ENCODE measurements at places on chromosomes 11 and 22. TPM values are rescaled to one million over a fixed set of nuclear protein-coding genes. Genes with fewer than 3 reads are reported as not detected.

Gene SCGB1A1
- not detected for total RNA-seq

Gene TSSK2
- not detected for total RNA-seq

Gene RASGRP2
- not detected for total RNA-seq

Gene CASP12
- not detected for total RNA-seq

Gene RTN4R
- 13.1 TPM for total RNA-seq

Gene FDXACB1
- total RNA-seq, result 0.30 TPM

Gene APOBEC3F
- total RNA-seq, result 1.7 TPM

Gene FOLR3
- total RNA-seq, result not detected

Gene OR5P2
- total RNA-seq, result not detected

Gene CLCF1
- total RNA-seq, result 13.4 TPM

Gene CCDC34
- 29.5 TPM for total RNA-seq

Gene TRIM51
- not detected for total RNA-seq

Gene OR4C15
- total RNA-seq, result not detected

Data from Caki2 (cell line).